ENCODE measurements at places on chromosomes 6 and 20.

- DNase-seq, result no peak
Observed at GRCh38 chr6:84842525-84843166, 78.2 kb upstream of the TBX18 start.

- DNase-seq, result no peak
Observed at GRCh38 chr6:42434237-42434636, 17.5 kb downstream of the TRERF1 start.

DNA sequence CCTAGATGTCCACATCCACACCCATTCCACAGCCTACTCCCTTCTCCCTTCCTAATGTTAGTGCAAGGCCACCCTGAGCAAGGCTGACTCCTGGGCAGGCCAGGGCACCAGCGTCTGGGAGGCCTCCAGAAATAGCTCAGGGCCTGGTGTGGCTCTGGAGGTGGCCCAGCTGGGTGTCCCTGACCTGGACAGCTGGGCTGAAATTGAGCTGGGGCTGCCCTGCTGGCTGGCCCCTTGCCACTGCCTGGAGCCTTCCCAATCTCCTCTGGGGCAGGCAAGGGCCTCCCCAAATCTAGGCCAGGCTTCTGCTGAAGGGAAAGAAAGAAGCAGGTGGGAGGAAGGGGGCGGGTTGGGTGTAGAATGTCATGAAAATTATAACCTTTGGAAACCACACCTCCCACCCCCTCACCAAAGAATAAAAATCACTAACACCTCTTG lies 2.1 kb downstream of the FAM110A start:
- DNase-seq, result peak; percentile 38

- no peak for DNase-seq
Observed at GRCh38 chr20:40892642-40893041, 136.0 kb upstream of the TOP1 start.

GRCh38 chr20:16714751-16715150 lies 15.1 kb upstream of the SNRPB2 start:
- DNase-seq, result no peak

DNA sequence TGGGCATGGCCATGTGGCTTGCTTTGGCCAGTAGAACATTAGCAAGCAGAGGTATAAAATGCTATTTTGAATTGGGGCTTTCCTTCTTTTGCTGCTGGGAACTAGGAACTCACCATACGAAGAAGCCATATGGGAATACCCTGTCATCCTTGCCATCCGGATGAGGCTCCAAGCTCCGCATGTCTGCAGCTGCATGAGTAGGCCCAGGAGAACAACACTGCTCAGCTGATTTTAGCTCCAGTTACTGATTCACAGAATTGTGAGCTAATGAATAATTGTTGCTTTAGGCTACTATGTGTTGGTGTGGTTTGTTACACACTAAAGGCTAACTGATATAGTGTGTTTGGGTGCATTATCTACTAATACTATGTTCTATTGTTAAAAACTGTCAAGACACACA lies 2.7 kb upstream of the PLCB4 start:
- DNase-seq, result no peak

GRCh38 chr20:47188540-47188939 lies 168.0 kb downstream of the ZMYND8 start:
- no peak for DNase-seq

GRCh38 chr6:52596371-52597028 lies 19.6 kb upstream of the TRAM2 start:
- DNase-seq, result no peak

Data from right cardiac atrium (tissue), 5 donors.